WTC11 (cell line): ENCODE measurements at places on chromosomes 2 and 18.

- DNase-seq = no peak
These were observed 45.5 kb upstream of the LDAH start for GRCh38 chr2:20868377-20868776.

DNA sequence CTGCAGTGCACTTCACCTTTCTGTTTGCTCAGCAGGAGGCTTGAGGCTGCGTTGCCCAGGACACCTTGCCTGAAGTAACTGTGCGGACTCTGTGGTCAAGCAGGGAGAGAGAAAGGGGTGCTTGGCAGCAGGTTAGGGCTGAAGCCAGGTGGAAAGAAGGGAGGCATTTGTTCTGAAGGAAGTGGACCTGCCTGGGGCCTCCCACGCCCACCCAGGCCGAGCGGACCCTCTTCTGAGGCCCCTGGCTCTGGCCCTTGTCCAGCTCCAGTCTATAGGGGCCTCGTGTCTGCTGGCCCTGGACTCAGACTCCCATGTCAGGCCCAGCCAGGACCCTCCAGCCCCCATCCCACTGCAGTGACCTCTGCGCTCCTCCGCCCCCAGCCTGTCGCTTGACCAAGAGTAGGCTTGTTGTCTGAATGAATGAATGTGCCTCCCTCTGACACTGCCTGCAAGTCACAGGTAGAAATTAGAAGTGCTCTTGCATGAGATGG lies 2.5 kb downstream of the SNED1 start:
- no peak for DNase-seq

DNA sequence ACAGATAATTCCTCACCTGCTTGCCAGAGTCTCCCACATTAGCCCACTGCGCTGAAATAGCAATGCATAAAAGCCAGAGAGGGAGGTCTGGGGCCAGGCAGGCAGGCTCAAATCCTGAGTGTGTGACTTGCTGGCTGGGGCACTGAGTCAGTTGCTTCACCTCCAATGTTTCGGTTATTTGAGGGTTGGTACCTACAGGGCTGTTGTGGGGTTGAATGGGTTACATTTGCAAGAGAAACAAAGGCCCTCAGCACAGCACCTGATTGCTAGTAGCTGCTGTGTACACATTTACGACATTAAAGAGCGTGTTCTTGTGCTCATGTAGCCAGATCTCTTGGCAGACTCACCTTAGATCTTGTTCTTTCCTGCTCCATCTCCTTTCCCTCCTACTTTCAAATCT lies 34.1 kb upstream of the FAM110C start:
- DNase-seq = no peak

DNA sequence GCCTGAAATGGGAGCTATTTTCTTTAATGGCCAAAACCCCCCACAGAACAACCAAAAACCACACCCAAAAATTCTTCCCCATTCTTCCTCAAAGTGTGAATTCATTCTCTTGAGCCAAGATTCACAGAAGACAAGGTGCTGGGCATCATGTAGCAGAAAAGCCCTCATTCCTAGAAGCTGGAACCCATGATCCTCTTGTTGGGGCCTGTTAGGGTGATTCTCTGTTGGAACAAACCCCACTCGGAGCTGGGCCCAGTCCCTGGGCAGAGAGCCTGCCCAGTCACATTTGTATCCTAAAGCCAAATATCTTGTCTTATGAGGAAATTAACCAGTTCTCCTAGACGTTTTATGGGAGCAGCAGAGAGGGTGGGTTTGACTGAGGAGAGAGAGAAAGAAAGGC lies 22.8 kb upstream of the VPS4B start:
- no peak for DNase-seq

DNA sequence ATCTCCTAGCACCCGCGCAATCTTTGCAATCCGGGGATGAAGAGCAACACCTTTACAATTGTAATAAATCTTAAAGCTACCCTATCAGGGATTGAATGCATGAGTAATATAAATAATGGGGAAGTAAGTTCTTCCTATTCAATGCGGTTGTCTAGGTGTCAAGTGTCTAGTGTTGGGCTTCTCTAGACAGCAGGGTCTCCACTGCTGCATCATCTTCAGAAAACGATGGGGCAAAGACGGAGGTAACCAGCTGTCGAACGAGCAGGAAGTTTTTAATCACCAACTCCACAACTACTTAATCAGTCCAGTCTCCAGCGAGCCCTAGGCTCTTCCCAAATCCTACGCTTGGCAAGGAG lies 573 bp downstream of the STAM2 start:
- no peak for DNase-seq

DNA sequence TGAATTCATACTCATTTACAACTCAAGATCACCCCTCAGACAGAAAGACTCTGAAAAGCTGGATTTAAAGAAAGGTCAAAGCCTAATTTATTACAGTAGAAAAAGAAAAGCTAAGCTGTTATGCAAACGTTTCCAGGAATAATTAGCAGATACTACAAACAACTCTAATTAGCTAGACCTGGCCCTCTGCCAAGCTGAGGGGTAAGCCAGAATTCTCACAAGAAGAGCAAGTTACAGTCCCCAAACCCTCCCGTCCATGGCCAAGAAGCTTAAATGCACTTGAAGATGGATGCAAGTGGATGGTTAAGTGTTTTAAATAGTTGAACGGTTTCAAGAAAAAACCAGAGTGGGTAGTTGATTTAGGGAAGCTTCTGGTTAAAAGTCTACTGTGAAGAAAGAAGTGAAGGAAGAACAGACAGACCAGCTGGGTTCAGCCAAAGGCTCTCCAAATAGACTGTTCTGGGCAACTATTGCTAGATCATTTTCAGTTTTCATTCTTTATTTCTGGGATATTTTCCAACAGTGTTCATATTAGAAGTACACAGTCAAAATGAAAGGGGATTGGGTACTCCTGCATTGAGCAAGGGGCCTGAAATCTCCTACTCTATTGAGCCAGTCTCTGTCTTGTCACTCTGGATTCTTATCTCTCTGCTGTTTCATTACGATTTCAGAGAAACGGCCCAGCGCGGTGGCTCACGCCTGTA lies 4.8 kb downstream of the LMAN2L start:
- DNase-seq = no peak

GRCh38 chr2:240217431-240218301 lies 77.2 kb upstream of the OTOS start:
- peak; percentile 44 for DNase-seq

- DNase-seq = no peak
These were observed 35.0 kb downstream of the TMEM177 start for GRCh38 chr2:119713819-119714490.

DNA sequence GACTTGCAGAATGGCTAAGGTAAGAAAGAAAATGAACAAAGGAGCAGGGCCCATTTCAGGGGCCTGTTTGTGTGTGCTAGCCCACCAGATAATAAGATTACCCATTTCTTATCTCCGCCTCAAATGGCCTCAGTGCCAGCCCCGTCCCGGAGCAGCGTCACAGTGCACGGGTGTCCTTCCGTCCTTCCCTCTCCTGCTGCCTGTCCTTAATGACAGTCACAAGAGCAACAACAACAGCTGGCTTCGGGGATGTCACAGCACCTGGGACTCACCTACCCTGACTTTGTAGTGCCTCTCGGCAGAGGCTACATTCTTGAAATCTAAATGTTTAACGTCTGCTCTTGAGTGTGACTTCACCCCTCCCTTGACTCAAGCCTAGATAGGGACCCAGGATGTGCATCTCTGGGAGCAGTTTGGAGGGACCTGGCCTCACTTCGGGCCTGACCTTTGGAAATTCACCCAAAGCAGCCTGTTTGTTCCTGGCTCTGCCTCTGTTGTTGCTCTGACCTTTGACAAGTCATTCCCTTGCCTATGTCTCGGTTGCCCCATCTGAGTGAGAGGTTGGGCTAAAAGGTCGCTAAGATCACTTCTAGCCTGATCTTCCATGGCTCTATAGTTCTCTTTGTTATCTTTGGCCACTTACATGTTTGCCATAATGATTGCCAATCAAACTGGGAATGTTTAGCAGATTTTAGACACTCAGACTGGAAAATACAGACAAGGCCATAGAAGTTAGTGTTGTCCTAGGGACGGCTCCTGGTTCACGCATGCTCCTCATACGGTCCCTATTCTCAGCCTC lies 122.5 kb downstream of the KLHL29 start:
- DNase-seq = no peak

DNA sequence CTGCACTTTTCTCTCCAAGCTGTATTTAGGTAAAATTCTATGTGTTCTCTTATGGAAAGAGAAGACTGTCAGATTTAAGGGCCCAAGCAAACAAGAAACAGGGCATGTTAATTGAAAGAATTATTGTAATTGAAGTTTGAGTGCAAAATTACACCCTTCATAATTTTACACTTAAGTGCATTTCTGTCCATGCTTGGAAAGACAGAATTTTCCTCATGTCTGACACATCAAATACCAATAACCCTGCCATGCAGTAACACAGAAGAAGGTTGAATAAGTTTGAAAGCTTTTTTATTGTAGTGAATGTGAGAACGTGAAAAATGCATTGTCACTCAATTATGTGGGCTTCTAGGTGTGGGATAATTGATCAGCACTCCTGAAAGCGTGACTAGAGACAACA lies 52.9 kb upstream of the PARD3B start:
- no peak for DNase-seq

- no peak for DNase-seq
These were observed 408.9 kb downstream of the MEIS1 start for GRCh38 chr2:66843847-66844246.

- DNase-seq = peak; percentile 22
These were observed 436.2 kb downstream of the SUCLG1 start for GRCh38 chr2:84022810-84023431.

DNA sequence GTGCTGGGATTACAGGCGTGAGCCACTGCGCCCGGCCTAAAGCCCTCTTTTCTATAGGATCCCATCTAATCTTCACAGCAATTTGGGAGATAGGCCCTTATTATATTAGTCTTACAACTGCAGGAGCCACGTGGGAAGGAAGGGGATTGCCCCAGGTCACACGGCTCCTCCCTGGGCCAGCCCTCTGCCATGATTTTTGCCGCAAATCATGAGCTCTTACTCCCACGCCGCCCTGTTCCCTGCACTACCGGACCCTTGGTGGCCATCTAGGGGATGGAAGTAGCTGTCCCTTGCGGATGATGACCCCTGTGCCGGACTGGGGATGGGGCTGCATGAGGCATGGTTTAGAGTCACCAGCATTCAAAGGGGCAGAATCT lies 28.4 kb upstream of the PTMA start:
- no peak for DNase-seq

DNA sequence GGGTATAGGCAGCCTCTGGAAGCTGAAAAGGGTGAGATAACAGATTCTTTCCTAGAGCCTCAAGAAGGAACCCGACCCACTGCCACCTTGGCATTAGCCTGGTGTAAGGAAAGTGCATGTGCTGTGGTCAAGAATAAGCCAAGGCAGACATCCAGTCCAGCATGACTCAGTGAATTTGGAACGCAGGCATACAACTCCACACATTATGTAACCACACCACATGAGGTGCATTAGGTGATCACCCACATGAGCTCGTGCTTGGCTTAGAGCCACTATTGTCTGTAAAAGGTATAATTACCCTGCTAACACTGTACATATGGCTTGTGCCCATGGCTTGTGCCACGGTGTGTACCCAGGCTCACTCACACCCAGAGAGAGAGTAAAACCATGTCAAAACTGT lies 583.7 kb upstream of the HNMT start:
- DNase-seq = no peak

DNA sequence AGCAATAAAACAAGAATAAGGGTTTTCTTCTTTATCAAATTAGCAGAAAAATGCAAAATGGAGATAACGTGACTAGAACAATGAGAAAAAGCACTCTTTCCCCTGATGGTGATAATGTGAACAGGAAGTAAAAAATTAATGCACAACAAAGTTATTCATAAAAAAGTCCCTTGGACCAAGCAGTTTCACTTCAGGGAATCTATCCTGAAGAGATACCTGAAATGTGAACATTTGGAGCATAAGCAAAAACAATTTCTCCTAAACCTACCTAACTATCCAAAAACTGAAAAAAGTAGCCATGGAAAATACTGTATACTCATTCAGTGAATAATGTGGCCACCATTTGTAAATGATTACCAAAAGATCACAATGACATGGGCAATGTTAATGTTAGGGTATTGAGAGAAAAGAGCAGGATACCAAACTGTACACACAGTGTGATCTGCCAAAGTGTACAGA lies 48.7 kb downstream of the TRIP12 start:
- DNase-seq = no peak

GRCh38 chr2:85222792-85223191 lies 89.6 kb downstream of the TCF7L1 start:
- no peak for DNase-seq

DNA sequence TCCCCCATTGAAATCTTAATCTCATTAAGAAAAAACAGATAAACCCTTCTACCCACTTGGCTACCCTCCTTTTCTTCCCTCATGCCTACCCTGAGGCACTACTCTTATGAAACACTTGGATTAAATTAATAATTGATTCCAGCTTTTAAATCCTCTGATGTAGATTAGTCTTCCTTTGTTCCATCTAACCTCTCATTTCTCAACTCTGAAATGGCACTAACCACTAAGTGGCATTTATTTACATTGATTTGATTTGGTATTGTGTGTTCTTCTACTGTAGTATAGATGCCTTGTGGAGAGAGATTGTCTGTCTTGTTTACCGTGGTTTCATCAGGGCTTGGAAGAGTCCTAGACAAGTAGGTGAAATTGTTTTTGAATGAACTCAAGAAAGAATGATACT lies 26.7 kb downstream of the ITGA4 start:
- DNase-seq = no peak

- DNase-seq = no peak
These were observed 2.1 kb downstream of the NEURL3 start for GRCh38 chr2:96502891-96503636.

DNA sequence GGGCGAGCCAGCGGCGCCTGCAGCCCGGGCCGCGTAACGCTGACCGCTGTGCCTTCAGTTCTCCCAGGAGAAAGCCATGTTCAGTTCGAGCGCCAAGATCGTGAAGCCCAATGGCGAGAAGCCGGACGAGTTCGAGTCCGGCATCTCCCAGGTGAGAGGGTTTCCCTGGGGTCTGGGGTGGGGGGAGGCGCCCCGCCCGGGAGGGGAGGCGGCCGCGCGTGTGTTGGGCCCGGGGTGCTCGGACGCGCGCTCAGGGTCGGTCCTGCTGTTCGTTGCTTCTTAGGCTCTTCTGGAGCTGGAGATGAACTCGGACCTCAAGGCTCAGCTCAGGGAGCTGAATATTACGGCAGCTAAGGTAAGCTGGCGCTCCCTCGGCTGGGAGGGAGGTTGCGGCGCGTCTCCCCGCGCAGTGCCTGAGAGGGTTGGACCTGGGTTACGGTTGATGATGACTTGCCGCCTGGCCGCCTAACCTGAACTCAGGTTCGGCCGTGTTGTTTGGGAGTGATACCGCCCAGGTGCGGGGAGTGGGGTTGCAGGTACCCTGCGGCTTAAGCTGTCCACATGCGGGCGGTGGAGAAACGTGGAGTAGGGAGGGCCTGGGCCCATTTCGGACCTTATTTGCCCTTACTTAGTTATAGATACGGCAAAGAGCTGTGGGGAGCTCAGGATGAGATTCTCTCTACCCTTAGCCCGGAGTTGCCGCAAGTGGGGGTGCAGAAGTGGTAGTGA lies 638 bp downstream of the RPS7 start:
- DNase-seq = no peak

GRCh38 chr2:196459539-196459938 lies 180.0 kb upstream of the CCDC150 start:
- DNase-seq = no peak

GRCh38 chr2:33453905-33454479 lies 22.5 kb upstream of the RASGRP3 start:
- no peak for DNase-seq
